Nephron progenitor cell (in vitro differentiated cells): ENCODE measurements at places on chromosomes 2 and 18.

DNA sequence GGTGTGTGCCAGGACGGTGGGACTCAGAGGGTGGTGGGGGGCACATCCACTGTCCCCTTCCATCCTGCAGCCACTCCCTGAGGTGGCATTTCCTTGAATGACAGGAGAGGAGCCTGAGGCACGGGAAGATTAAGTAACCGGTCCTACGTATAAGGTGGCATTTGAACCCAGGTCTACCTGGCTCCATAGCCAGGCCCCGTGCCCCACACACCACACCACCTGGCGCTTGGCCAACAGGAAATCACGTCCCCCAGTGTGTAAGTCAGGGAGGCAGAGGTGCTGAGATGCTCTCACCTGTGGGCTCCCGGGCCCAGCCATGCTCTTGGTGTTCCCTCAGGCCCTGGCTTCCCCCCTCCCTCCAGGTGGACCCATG, 53.7 kb downstream of the HPCAL1 start:
- no peaks in the 10 kb centered on the region for H3K36me3 ChIP-seq
- no peak overlapping the region for H3K27ac ChIP-seq
- DNase-seq: no peak
- H3K4me1 ChIP-seq: peaks cover 38% of the 10 kb centered on the region
- no peak overlapping the region for H3K4me3 ChIP-seq

GRCh38 chr2:1584051-1584531, 160.2 kb downstream of the PXDN start:
- no peak for DNase-seq
- peaks cover 5% of the 10 kb centered on the region for H3K36me3 ChIP-seq
- H3K4me3 ChIP-seq: no peak overlapping the region
- peaks cover 3% of the 10 kb centered on the region for H3K27me3 ChIP-seq
- no peak overlapping the region for H3K27ac ChIP-seq

- no peaks in the 10 kb centered on the region for H3K4me1 ChIP-seq
- H3K27me3 ChIP-seq: peaks cover 33% of the 10 kb centered on the region
- no peak overlapping the region for H3K4me3 ChIP-seq
- DNase-seq: no peak
- peak overlapping the region; percentile 54 for H3K27ac ChIP-seq
Measured at GRCh38 chr18:140670-141266, 17.6 kb upstream of the USP14 start.

- peaks cover 4% of the 10 kb centered on the region for H3K27me3 ChIP-seq
- H3K4me1 ChIP-seq: peaks cover under 1% of the 10 kb centered on the region
Measured at GRCh38 chr2:151833984-151834383, 5.8 kb upstream of the ARL5A start.

DNA sequence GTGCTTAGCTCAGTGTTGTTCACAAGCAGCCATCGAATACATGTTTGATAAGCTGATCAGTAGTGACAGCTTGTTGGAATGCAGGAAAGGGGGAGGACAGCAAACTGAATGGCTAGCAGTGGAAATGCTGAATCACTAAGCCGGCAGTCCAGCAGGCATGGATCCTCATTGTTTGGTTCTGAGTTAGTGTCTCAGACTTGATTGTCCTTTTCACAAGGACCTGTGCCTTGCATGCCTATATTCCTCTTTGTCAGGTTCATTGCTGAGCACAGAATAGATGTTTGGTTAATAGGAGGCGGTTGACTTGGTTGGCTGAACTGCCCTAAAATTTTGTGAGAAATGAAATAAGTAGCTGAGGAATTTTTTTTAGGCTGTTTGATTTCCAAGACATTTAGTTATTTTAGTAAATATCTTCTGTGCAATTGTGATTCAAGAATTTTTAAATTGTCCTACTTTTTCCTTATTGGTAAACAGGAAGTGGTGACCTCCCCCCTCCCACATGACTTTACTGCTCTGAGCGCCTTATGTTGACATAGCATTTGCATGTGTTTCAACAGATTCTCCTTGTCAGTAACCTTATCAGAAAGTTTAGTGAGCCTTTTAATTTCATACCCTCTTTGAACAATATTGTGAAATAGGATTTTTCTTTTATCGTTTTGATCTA, 21.4 kb upstream of the STON1 start:
- no peak for DNase-seq
- H3K4me3 ChIP-seq: peak overlapping the region; percentile 49
- H3K36me3 ChIP-seq: peaks cover 53% of the 10 kb centered on the region
- H3K27me3 ChIP-seq: no peaks in the 10 kb centered on the region
- peaks cover 25% of the 10 kb centered on the region for H3K4me1 ChIP-seq

- H3K4me1 ChIP-seq: peaks cover 9% of the 10 kb centered on the region
- DNase-seq: no peak
- no peaks in the 10 kb centered on the region for H3K36me3 ChIP-seq
- H3K4me3 ChIP-seq: no peak overlapping the region
- H3K27ac ChIP-seq: no peak overlapping the region
Measured at GRCh38 chr2:138180692-138181386, 216.6 kb downstream of the HNMT start.

- H3K4me1 ChIP-seq: peaks cover 71% of the 10 kb centered on the region
- H3K4me3 ChIP-seq: no peak overlapping the region
- peaks cover 3% of the 10 kb centered on the region for H3K27me3 ChIP-seq
- DNase-seq: no peak
- H3K36me3 ChIP-seq: no peaks in the 10 kb centered on the region
- H3K27ac ChIP-seq: no peak overlapping the region
Measured at GRCh38 chr18:9735879-9736278, 27.8 kb downstream of the RAB31 start.

- peaks cover 7% of the 10 kb centered on the region for H3K4me1 ChIP-seq
- H3K4me3 ChIP-seq: no peak overlapping the region
Measured at GRCh38 chr2:172884336-172884735, 148.7 kb downstream of the RAPGEF4 start.

- peaks cover 22% of the 10 kb centered on the region for H3K36me3 ChIP-seq
- DNase-seq: no peak
- H3K27me3 ChIP-seq: peaks cover 4% of the 10 kb centered on the region
- peak overlapping the region; percentile 19 for H3K27ac ChIP-seq
- H3K4me1 ChIP-seq: peaks cover 12% of the 10 kb centered on the region
Measured at GRCh38 chr18:23320709-23321236, 132.3 kb upstream of the RIOK3 start.

- H3K4me3 ChIP-seq: no peak overlapping the region
- peaks cover 20% of the 10 kb centered on the region for H3K4me1 ChIP-seq
- peaks cover 21% of the 10 kb centered on the region for H3K36me3 ChIP-seq
- DNase-seq: no peak
- peaks cover 3% of the 10 kb centered on the region for H3K27me3 ChIP-seq
Measured at GRCh38 chr2:229910832-229911412, 10.9 kb downstream of the TRIP12 start.

DNA sequence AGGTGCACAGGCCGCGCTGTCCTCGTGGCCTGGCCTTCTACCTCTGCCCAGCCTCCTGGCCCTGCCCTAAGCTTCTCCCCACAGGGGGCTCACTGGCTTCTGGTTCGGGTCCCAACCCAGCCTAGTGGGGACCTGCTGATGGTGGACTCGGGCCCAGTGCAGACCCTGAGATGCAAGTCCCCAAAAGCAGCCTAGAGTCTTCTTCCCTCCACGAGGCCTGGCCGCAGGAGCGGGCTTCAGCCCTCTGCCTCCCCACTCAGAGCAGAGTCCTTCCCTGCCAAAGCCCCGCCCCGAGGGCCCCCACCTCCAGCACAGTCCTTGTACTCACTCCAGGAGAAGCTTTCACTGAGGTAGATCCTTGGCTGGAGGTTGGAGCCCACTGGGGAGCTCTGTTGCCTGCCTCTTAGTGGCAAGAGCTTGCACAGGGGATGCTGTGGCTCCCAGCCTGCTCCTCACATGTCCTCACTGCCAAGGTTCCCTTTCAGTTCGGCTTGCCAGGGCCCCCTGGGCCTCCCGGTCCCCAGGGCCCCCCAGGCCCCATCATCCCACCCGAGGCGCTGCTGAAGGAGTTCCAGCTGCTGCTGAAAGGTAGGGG, 3.6 kb downstream of the ERFE start:
- no peak overlapping the region for H3K27ac ChIP-seq
- H3K27me3 ChIP-seq: peaks cover 77% of the 10 kb centered on the region

DNA sequence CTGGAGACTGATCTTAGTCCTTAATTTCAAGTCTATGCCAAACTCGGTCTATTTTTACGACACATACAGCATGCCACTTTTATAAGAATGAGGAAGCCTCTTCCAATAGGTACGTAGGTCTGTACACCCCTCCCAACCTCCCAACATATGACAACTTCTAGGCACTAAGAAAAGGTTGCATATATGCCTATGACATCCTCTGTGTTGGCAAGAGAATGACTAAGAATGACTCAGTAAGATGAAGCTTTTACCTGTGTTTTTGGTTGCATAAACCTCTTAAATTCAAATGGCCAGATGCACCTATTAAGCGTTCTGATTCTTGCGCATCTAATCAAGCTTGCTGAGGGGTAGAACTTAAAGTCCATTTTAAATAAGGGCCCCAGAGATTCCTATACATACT, 586.4 kb upstream of the ZEB2 start:
- no peak overlapping the region for H3K27ac ChIP-seq
- peaks cover 33% of the 10 kb centered on the region for H3K4me1 ChIP-seq
- H3K4me3 ChIP-seq: no peak overlapping the region
- H3K27me3 ChIP-seq: no peaks in the 10 kb centered on the region
- no peak for DNase-seq
- no peaks in the 10 kb centered on the region for H3K36me3 ChIP-seq

- H3K27me3 ChIP-seq: no peaks in the 10 kb centered on the region
- no peak overlapping the region for H3K27ac ChIP-seq
- no peak overlapping the region for H3K4me3 ChIP-seq
Measured at GRCh38 chr2:238069021-238069709, 8.4 kb downstream of the SCLY start.

GRCh38 chr2:62196278-62196901, 475 bp downstream of the B3GNT2 start:
- peaks cover 2% of the 10 kb centered on the region for H3K27me3 ChIP-seq
- no peak for DNase-seq
- peaks cover 35% of the 10 kb centered on the region for H3K4me1 ChIP-seq
- H3K36me3 ChIP-seq: no peaks in the 10 kb centered on the region
- no peak overlapping the region for H3K27ac ChIP-seq
- H3K4me3 ChIP-seq: peak overlapping the region; percentile 87

DNA sequence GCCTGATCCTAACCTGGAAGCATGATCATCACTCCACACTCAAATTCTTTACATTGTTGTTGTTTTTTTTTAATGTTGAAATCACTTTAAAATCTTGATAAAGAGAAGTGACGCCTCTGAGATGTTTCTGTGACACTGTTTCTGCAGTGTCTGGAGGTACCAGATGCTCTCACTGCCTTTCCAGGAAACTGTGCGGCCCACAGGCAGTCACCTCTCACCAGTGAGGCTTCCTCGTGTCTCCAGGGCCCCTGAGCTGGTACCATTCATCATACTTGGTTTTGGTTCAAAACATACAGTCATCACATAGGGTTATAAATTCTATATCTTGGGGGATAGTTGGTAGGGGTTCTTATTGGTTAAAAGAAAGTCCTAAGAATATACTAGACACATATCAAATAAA, 10.1 kb upstream of the ID2 start:
- H3K36me3 ChIP-seq: peaks cover 24% of the 10 kb centered on the region
- H3K4me3 ChIP-seq: no peak overlapping the region
- no peaks in the 10 kb centered on the region for H3K27me3 ChIP-seq
- H3K27ac ChIP-seq: no peak overlapping the region
- no peak for DNase-seq
- H3K4me1 ChIP-seq: peaks cover 27% of the 10 kb centered on the region

GRCh38 chr2:216752855-216753505, 57.6 kb upstream of the IGFBP5 start:
- peaks cover 50% of the 10 kb centered on the region for H3K4me1 ChIP-seq
- H3K4me3 ChIP-seq: no peak overlapping the region
- peaks cover 17% of the 10 kb centered on the region for H3K36me3 ChIP-seq
- no peak overlapping the region for H3K27ac ChIP-seq

- peaks cover 9% of the 10 kb centered on the region for H3K27me3 ChIP-seq
- H3K4me1 ChIP-seq: peaks cover 56% of the 10 kb centered on the region
- no peak for DNase-seq
- no peak overlapping the region for H3K4me3 ChIP-seq
- no peaks in the 10 kb centered on the region for H3K36me3 ChIP-seq
Measured at GRCh38 chr2:109196081-109196875, 67.3 kb downstream of the SH3RF3 start.

DNA sequence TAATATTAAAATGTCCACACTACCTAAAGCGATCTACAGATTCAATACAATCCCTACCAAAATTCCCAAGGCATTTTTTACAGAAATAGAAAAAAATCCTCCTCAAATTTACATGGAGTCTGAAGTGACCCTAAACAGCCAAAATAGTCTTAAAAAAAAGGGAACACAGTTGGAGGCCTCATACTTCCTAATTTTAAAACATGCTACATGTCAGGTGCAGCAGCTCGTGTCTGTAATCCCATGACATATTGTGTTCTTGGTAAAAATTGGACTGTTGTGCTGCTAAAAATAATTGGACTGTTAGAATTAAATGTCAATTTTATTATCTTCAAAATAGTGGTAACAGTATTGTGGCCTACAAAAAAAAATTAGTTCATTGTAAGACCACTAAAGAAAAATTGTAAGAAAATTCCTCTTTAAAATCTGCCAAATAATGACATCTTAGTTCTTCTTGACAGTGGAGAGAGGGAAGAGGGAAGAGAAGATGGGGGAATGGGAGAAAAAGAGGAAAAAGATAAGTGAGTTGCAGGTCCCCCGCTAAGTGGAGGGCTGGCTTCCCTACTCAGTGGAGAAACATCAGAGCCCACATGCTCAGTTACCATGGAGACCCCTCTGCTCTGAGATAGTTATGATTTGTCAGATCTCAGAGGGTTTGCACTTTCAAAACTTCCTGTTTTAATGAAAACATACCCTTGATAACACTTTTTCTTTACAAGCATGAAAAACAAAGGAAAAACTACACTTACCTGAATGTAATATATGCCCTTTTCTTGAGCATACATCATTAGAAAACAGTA, 46.5 kb downstream of the UNC50 start:
- H3K27me3 ChIP-seq: no peaks in the 10 kb centered on the region
- no peaks in the 10 kb centered on the region for H3K4me1 ChIP-seq
- DNase-seq: no peak
- H3K36me3 ChIP-seq: peaks cover 10% of the 10 kb centered on the region
- no peak overlapping the region for H3K4me3 ChIP-seq

DNA sequence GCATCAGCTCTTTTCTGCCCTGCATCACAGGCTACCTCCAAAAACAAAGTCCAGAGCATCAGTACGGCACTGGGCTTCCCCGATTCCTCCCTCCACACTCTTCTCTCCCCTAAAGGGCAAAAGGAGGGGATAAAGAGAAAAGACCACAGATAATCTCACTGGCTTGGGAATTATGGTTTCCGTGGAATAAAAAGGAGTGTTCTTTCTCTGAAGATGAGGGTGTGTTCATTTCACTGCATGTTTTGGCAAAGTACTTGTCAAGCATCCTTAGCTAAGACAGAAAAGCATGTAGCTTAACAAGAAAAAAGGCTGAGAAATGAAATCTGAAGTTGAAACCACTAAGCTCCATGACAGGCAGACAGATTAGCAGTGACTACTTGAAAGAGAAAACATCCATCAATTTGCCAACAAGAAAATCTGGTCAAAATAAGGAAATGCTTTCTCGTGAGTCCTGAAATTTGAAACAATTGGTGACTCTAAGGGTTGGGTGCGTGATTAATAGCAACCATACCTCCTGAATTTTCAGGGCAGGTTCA, 20.6 kb upstream of the DSG3 start:
- peaks cover 7% of the 10 kb centered on the region for H3K27me3 ChIP-seq
- peaks cover 7% of the 10 kb centered on the region for H3K36me3 ChIP-seq
- no peak overlapping the region for H3K4me3 ChIP-seq
- peaks cover 13% of the 10 kb centered on the region for H3K4me1 ChIP-seq
- H3K27ac ChIP-seq: peak overlapping the region; percentile 74

GRCh38 chr2:44131177-44131576, 37.5 kb upstream of the PPM1B start:
- H3K4me1 ChIP-seq: no peaks in the 10 kb centered on the region
- no peak overlapping the region for H3K4me3 ChIP-seq
- H3K27ac ChIP-seq: no peak overlapping the region
- DNase-seq: no peak

GRCh38 chr18:79616651-79617510, 62.7 kb upstream of the CTDP1 start:
- DNase-seq: no peak
- H3K27me3 ChIP-seq: peaks cover 8% of the 10 kb centered on the region
- H3K36me3 ChIP-seq: no peaks in the 10 kb centered on the region
- H3K4me3 ChIP-seq: no peak overlapping the region
- no peak overlapping the region for H3K27ac ChIP-seq
- peaks cover 5% of the 10 kb centered on the region for H3K4me1 ChIP-seq
